ENCODE measurements at places on chromosomes 16 and 17.
A peak's percentile ranks its signal among the peaks of the same experiment; 100 is the strongest.

- DNase-seq, result peak; percentile 28
These were observed 9.1 kb downstream of the TMEM208 start for GRCh38 chr16:67235816-67236562.

GRCh38 chr17:83182620-83183101 is 103.3 kb downstream of the METRNL start:
- no peak for DNase-seq

GRCh38 chr17:45184144-45184543 is 22.5 kb downstream of the HEXIM2 start:
- no peak for DNase-seq

- DNase-seq, result no peak
These were observed 19.8 kb downstream of the B9D1 start for GRCh38 chr17:19342611-19343255.

GRCh38 chr16:59164461-59164860 is 430.3 kb upstream of the GOT2 start:
- DNase-seq, result no peak

DNA sequence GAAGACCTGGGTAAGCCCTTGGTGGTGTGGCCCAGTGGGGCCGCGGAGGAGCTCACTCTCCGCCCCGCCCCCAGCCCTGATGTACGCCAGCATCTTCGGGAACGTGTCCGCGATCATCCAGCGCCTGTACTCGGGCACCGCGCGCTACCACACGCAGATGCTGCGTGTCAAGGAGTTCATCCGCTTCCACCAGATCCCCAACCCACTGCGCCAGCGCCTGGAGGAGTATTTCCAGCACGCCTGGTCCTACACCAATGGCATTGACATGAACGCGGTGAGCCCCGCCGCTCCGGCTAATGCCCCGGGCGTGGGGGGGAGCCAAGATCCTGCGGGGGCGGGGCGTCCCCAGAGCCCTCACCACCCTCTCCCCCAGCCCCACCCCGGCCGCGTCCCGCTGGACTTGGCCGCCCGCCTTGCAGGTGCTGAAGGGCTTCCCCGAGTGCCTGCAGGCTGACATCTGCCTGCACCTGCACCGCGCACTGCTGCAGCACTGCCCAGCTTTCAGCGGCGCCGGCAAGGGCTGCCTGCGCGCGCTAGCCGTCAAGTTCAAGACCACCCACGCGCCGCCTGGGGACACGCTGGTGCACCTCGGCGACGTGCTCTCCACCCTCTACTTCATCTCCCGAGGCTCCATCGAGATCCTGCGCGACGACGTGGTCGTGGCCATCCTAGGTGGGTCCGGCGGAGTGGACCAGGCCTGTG is 12.1 kb upstream of the DCAF7 start:
- DNase-seq, result no peak

- no peak for DNase-seq
These were observed 16.0 kb upstream of the SPPL2C start for GRCh38 chr17:45828582-45829133.

- no peak for DNase-seq
These were observed 5.0 kb downstream of the CD19 start for GRCh38 chr16:28936784-28937155.

DNA sequence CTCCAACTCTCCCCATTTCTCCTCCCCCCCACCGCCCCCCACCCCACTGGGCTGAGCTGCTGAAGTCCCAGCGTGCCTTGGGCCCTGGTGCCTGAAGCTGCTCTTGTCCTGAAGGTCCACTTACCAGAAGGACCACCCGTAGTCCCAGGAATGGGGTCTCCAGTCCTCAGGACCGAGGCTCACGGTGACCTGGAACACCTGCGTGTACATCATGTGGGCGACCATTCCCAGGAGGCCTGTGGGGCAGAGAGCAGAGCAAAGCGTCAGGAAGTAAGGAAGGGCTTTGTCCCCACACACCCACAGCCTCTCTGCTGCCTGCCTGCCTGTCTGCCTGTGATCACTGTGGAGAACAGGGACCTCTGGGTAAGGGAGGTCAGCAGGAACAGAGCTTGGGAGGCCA is 218.7 kb downstream of the GSG1L start:
- DNase-seq, result no peak

- peak; percentile 59 for DNase-seq
These were observed 2.2 kb downstream of the GSPT1 start for GRCh38 chr16:11913425-11914079.

GRCh38 chr16:85329059-85329812 is 217.0 kb upstream of the CIBAR2 start:
- DNase-seq, result no peak

DNA sequence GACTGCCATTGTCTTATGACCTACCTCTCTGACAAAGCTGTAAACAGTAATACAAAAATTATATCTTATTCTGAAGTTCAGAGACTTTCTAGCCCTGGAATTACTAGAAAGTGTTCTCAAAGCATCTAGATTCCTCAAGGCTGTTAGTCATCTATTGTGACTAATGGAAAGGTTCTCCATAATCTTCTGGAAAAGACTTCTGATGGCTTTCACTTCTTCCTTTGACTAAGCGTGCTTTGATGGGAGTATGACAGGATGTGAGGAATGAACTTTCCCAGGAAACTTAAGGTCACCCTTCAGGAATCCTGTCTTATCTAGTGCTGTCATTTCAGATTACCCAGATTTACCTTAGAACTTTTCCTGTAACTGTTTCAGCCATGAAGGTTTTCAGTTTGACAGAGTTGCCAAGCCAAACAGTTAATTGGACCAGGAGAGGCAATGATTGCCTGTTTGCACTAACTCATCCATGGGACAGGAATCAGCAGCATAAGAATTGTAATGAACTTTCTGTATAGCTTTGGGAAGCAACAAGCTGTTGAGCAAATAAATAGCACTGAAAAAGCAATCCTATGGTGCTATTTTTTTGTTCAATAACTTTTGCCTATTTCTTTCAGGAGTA is 43.5 kb downstream of the AP2B1 start:
- no peak for DNase-seq

DNA sequence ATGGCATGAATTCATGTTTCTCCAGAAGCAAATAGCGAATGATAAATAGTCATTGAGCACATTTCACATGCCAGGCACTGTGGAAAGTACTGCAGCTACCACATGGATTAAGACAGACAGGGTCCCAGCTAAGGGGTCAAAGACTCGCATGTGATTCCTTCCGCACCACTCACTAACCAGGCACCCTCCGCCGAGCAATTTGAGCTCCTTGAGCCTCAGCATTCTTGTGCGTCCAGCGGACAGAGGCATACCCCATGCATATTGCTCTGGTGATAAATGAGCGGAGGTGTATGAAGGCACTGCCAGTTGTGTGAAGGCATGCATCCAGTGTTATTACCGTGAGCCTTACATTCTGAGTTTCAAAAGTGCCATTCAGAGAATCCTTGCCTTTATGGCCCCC is 358.7 kb downstream of the HS3ST4 start:
- no peak for DNase-seq

- DNase-seq, result no peak
These were observed 2.4 kb downstream of the RAD51C start for GRCh38 chr17:58694826-58695225.

GRCh38 chr17:28726226-28726626 is at the start of gene TLCD1:
Gene TLCD1 (minus strand): TSS chr17:28726233. CDS start chr17:28726097, 136 bp downstream.
- DNase-seq, result peak; percentile 56

DNA sequence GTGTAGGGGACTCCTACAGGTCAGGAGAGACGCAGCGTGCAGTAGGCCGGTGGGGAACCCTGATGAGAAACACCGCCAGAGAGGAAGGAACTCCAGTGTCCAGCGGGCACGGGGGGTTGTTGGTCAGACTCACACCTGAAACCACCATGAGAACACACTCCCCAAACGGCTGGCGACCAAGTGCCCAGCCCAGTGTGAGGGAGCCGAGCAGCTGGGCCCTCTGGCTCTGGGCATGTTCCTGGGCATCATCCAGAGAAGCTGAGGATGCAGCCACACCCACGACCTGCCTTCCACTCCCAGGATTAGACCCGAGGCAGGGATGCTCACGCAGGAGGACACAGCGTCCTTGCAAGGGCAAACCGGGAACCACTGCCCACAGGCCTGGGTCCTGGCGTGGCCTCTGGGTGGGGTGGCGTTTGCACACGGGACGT is 108.3 kb upstream of the ZNF750 start:
- no peak for DNase-seq

DNA sequence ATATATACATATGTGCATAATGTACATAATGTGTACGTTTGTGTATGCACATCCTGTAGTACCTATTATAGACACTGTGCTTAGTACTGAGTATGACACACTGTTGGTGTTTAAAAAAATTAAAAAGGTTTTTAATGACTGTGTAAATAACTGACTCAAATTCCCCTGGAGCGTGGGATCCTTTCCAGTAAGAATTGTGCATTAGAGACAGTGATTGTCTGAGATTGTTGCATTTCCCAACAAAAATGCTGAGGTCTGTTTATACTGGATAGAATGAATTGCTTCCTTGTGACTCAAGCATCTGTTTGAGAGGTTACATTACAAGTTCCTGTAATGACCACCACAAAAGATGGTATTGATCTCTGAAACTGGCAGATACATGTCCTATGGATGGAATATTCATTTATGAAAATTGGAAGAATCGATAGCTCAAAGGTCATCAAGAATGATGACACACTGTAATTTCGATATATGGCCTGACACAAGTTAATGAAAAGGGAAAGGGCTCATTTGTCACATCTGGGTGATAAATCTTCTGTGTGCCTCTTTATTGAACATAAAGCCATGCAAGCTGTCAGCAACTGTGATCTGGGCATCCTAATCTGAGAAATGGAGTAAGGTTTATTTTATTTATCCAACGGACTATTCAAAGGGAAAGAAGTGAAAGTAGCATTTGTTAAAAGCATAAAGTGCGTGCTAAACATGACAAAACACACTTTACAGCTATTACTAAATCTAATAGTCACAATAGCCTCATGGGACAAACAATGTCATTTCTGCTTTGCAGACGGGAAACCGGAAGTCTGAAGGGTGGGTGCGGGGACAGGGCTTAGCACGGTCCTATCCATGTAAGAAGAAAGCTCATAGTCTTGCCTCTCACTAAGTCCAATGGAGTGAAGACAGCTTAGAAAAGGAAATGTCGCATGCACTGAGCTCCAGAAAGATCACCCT is 228.8 kb downstream of the CDH11 start:
- DNase-seq, result no peak

- DNase-seq, result no peak
These were observed 2.2 kb downstream of the CD300H start for GRCh38 chr17:74565126-74565525.

GRCh38 chr16:79113826-79114225 is 486.7 kb downstream of the MAF start:
- no peak for DNase-seq

DNA sequence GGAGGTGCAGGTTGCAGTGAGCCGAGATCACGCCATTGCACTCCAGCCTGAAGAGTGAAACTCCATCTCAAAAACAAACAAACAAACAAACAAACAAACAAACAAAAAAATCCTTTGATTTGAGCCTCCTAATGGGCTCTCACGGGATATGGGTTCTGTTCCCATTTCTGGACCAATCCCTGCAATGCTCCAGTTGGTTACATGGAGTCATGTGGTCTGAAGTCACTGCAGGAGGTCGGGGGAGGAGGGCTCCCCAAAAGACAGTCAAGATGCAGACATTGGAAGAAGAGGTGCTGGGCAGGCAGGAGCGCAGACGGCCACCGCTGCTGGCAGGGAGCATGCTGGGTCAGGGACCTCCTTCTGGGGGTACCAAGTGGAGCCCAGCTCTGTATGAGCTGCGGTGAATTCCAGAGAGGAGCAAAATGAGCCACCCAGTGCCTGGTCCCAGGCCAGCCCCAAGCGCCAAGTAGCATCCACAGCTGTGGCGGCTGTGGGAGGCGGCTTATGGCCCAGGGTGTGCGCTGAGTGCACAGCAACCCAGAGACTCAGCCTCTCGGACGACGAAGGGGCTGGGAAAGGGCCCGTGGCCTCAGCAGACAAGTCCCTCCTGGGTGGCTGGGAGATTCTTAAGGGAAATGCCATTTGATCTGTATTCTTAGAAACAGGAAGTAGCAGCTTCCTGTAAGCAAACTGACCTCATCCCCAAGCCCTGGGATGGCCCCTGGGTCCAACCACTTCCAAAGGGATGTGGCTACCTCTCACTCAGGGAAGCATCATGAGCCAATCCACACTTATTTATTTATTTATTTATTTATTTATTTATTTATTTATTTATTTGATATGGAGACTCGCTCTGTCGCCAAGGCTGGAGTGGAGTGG is 19.6 kb upstream of the ATP2A3 start:
- peak; percentile 27 for DNase-seq

DNA sequence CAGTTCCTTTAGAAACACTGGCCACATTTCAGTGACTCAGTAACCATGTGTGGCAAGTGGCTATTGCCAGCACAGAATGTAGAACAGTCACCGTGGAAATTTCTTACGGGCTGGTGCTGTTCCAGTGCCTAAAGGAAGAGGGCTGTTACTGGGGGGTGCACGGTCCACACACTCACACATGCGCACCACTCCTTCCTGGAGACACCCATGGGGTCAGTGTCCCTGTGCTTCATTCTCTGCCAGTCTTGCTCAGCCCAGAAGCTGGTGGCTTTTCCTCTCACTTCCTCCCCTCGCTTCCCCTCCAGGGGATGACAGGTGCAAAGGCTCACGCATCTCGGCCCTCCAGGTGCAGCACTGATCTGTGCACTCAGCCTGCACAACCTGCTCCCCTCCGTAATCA is 115.6 kb downstream of the CCDC182 start:
- DNase-seq, result peak; percentile 43

- DNase-seq, result no peak
These were observed 48.1 kb upstream of the CHMP6 start for GRCh38 chr17:80943346-80944145.

Measured in CD4-positive, alpha-beta T cell treated with Interferon alpha-2 for 1 hour (primary cell).